ENCODE measurements at places on chromosomes 1 and 21. TPM values are rescaled to one million over a fixed set of nuclear protein-coding genes. Genes with fewer than 3 reads are reported as not detected.

The TMOD4 gene
- total RNA-seq, result not detected

GRCh38 chr21:37764691-37765090, 151.6 kb downstream of the KCNJ6 start:
- DNase-seq, result no peak

DNA sequence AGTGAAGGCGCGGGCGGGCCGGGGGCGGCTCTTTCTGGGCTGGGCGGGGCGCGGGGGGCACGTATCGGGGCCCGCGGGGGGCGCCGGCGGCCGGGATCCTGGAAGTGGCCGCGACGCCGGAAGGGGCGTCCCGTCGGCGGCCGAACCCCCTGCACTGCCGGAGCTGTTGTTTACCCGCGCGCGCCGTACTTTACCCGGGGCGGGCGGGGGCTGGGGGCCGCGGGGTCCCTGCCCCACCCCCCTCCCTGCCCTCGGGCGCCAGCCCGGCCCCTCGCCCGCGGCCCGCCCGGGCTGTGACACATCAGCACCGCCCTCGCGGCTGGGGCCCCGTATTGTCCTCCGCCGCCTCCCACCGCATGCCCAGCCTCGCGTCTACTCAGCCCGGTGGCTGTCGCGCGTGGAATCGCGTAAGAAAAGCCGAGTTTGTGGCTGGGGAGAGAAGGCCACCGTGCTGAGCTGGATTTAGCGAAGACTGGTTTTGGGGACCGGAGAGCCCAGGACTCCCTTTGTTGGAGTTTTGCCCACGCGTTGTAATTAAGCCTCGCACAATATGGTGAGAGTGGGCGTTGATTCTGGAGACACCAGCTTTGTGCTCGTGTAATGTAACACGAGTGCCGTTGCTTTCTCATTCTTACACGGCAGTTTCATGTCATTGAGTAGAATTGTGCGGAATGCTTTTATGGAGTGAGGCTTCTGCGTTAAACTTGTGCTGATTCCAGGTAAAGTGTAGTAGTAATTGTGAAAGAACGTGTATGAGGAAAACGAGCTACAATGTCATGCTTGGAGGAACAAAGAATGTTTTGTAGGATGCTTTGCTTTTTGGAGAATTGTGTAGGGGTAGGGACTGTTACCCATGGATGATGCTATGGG, 559 bp downstream of the BACH1 start:
- peak; percentile 70 for DNase-seq

DNA sequence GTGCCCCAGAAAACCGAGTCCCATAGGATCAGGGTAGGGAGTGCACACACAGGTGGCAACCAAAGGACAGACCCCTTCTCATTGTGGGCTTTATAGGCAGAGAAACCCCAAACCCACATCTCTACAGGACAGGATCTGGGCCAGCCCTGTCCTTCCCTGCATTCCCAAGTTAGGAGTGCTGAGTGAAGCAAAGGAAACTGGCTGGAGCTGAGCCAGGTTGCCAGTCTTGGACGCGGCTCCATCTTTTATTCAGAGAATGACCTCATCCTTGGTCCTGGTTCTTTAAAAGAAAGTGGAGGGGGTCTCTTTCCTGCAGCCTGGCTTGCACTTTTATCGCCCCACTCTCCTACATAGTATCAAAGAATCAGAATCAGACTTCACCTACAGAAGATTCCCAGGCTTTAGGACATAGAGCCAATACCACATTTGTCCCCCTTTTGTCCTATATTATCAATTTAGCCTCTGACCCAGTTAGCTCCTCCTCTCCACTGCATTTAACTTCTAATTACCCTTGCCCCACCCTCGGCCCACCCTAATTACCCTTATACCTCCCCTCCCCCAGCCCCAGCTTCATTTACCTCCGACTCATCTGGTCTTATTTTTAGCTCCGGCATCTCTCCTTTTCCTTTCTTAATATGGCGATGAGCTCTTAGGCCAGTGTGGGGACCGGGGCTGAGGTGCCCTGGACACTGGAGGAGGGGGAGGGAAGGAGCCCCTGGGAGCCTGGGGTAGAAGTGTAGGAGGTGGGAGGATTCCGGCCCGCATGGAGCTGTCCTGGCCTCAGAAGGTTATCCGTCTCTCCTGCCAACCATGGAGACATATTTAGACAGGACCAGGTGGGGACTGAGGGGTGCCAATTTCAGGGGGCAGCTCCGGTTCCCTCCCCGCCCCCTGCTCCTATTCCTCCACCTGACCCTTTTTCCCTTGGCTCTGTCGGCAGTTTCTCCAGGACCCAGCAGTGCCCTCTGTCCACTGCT, at the start of gene CASQ1:
Gene CASQ1 (plus strand): TSS at position 927 of the 977 bp plus-strand sequence. CDS start 177 bp downstream, outside the sequence.
- no peak for DNase-seq

The MFAP2 gene
- total RNA-seq, result not detected

DNA sequence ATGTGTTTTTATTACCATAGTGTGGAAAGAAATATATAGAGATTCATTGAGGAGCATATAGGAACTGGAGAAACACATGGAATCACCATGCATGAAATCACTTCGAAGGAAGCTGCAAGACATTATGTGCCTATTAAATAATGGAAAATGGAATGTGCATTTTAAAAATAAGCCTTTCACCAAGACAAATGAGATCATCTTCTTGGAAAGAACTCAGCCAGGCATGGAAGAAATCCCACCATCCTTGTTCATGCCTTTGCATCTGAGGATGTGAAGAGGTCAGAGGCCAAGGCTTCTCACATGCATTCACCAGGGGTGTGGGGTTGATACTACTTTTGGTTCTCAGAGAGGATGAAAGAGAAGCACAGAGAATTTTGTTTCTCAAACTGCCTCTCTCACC, 50.0 kb downstream of the C1orf198 start:
- no peak for DNase-seq

GRCh38 chr1:209356976-209357377, 226.5 kb upstream of the CAMK1G start:
- DNase-seq, result no peak

The AGO4 gene
- total RNA-seq, result 16.9 TPM

DNA sequence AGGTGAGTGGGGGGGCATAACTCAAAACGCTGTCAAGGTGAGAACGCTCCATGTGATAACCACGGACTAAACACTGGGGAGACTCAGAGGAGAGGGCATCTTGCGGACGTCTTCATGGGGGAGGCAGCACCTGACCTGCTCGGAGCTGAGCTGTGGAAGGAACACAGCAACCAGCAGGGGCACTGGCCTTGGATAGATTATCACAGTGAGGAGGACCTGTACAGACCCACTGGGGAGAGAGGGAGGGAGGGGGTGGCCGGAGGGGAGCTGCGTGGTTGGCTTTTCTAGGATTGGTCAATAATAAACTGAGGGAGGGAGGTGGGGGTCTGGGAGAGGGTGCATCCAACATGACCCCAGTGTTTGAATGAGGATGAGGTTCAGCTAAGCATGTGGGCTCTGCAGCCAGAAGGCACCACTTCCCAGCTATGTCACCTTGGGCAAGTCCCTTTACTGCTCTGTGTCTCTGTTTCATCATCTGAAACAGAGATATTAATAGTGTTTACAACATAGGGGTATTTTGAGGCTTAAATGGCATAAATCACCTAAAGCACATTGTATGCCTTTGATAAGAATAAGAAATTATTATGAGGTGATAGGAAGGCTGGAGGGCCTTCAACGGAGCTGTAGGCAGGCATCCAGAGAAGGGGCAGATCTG, 123.3 kb downstream of the GRIK3 start:
- DNase-seq, result no peak

- no peak for DNase-seq
Observed at GRCh38 chr1:39352881-39353280, 138.6 kb upstream of the BMP8A start.

The TMEM82 gene
- not detected for total RNA-seq

DNA sequence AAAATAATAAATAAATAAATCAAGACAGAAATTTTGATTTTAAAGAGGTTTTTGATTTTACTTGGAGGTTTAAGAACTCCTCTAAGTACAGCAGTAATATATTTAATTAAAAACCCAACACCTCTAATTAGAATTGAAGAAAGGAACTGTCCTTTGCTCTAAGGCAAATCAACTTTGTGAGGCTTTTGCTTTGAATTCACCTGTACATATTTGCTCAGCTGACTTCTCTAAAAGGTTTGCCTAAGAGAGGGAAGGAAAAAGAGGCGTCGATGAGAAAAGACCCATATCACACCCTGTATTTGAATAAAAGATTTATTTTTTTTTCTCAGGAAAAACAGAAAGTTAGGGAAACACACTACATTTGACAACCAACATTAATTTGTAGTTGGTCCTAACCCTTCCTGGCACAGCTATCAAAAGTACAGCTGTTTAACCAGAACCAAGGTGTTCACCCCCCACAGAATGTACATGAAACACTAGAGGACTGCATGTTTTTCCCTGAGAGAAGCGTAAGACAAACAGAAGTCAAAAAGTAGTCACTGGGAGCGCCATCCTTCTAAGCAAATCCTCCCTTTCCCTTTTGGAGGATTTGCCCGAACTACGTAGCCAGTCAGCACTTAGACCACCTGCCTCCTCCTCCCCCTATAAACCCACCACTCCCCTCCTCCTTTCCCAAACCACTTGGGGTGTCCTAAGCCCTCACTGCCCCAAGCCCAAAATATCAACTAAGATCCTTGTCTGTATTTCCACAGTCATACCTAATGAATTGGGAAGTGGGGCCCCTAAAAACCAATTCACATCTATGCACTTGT, 4.9 kb downstream of the MCL1 start:
- no peak for DNase-seq

- no peak for DNase-seq
Observed at GRCh38 chr1:235402457-235403200, 35.4 kb downstream of the TBCE start.

GRCh38 chr1:93609536-93609935, 72.1 kb downstream of the BCAR3 start:
- DNase-seq, result no peak

DNA sequence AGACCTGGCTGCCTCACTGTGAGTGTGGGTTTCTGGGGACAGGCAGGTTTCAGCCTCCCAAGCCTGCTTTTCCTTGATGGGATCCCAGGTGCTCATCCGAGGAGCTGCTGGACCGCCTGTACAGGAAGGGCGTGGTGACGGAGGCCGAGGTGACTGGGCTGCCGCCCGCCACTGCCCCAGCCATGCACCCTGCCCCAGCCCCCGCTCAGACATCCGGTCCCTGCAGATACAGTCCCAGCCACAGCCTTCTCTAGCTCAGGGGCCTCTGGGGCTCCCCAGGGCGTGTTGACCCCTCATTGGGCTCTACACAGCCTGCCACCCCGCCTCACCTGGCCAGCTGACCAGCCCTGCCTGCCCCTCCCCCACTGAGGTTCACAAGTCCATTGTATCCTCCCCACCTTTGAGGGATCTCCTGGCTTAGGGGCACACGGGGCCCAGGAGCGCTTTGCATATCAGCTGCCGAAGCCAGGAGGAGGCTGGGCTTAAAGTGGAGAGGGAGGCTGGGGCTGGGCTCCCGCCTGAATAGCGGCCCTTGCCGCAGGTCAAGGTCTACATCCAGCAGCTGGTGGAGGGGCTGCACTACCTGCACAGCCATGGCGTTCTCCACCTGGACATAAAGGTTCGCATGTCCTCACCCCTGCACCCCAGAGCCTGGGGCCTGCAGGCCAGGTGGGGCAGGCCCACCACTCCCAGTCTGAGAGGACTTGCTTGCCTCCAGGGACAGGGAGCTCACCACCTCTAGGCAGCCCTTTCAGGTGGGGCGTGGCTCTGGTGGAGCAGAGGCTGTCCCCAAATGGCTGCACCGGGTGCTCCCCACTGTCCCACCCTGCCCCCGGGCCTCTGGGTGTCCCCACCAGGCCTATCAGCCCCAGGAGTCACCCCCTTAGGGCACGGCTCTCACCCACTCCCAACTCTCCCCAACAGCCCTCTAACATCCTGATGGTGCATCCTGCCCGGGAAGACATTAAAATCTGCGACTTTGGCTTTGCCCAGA, 38.5 kb downstream of the TRIM11 start:
- no peak for DNase-seq

The KCND3 gene
- 75.9 TPM for total RNA-seq

GRCh38 chr1:225737161-225737560, 40.5 kb upstream of the SRP9 start:
- DNase-seq, result no peak

GRCh38 chr1:159009704-159010361, at the start of gene IFI16:
Gene IFI16, plus strand, starts transcription at chr1:159009907. Its CDS starts 4,774 bp downstream, at chr1:159014681.
- DNase-seq, result no peak

DNA sequence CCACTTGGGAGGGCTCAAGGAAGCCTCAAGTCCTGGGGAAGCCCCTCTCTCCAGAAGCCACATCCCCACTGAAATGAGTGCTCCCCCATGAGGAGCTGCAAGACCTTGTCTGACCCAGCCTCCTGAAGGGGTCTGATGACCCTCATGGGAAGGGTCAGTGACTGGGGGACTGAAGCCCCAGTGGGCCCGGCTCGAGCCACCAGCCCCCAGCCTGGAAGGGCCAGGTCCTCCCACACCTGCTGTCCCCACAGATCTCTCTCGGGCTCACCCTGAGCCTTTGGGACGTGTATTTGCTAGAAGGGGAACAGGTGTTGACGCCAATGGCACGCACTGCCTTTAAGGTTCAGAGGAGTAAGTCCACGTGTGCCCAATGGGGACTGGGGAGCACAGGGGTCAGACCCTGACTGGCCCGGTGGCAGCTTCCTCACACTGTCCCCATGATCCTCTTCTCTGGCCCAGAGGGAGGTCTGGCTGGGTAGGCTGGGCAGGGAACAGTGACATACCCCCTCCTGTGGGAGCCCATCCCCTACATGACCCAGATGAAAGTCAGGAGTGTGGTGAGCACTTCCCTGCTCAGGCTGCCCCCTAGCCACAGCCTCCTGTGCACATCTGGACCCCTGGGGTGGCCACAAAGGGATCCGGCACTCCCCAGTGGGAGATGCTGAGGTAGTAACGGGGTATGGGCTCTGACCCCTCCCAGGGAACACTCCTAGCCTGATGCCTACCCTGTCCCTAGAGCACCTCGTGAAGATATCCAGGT, 12.4 kb upstream of the SRARP start:
- DNase-seq, result no peak

DNA sequence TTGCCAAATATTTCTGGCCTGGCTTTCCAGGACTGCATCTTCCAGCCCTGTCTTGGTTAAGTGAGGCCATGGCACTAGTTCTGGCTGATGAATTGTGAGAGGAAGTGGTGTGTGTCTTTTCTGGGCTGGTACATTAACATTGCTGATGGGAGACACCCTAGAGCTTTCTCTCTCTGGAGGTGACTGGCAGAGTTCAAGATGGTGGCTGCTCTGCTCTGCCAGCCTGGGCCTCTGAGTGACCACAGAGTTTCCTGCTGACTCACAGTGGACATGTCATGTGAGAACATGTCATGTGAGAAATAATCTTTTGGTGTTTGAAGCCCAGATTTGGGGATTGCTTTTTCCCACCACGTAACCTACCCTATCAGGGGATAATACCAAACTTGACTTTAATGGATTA, 218.0 kb upstream of the KIAA0040 start:
- DNase-seq, result no peak

The RAB3B gene
- 10.7 TPM for total RNA-seq

The SYNC gene
- 5.9 TPM for total RNA-seq

GRCh38 chr1:200660719-200661118, 9.0 kb downstream of the DDX59 start:
- no peak for DNase-seq

DNA sequence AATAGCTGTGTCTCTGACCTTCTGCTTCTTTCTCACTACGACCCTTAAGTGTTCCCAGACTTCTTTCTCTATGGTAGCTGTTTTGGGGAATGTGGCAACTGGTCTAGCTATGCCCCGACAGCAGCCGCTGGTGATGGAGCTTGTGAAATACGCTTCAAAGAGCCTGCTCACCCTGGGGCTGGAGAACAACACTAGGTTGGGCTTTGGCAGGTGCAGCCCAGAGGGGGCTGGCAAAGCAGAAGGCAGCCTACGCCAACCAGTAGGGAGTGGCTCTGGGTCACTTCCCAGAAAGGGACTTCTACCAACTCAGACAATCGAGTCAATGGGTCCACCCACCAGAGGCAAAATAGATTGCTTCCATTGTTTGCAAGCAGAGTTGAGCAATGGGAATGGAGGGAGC, 262.8 kb downstream of the LMO4 start:
- no peak for DNase-seq

The PSMB2 gene
- 47.5 TPM for total RNA-seq
